Kidney (tissue), 22 donors: ENCODE measurements at places on chromosomes 11 and 22. TPM values are rescaled to one million over a fixed set of nuclear protein-coding genes. Genes with fewer than 3 reads are reported as not detected.
A peak's percentile ranks its signal among the peaks of the same experiment; 100 is the strongest.

GRCh38 chr22:49869086-49869830, 15.6 kb downstream of the ZBED4 start:
- no peaks in the 10 kb centered on the region for H3K27me3 ChIP-seq
- no peaks in the 10 kb centered on the region for H3K36me3 ChIP-seq
- H3K4me1 ChIP-seq, result no peaks in the 10 kb centered on the region
- DNase-seq, result no peak

DNA sequence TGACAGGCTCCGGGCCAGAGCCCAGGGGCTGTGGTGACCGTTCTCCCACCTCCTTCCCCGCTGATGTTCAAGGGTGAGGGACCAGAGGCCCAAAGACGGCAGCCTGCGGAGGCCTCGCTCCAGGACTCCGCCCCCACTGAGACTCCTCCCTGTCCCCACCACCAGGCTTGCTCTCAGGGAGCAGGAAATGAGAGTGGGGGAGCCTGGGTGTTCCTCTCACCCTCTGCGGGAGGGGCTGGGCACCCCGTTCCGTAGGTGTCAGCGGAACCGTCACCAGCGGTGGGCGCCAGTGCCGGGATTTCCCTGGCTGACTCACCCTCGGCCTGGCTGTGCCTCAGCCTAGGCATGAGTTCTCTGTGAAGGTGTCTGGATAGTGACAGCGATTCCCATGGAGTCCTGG, 15.7 kb downstream of the DAGLA start:
- H3K36me3 ChIP-seq, result no peaks in the 10 kb centered on the region
- DNase-seq, result peak; percentile 94
- peak overlapping the region; percentile 59 for H3K27ac ChIP-seq
- no peak overlapping the region for H3K4me3 ChIP-seq

DNA sequence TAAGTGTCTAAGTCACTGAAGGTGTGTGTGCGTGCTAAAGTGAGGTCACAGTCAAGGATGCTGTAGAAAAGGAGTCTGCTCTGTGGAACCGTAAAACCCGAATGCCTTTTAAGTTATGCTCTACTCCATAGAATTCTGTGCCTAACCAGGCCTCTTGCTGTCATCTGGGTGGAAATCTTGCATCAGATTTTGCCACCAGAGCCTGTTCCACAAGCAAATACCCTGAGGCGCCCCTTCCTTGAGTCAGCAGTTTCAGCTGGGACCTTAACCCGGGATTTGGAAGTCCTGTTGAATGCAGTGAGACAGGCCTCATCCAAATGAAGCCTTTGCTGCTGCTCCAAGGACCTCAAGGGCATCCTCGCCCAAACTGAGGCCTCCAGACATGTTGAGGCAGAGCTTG, 109.8 kb downstream of the WNT11 start:
- H3K27ac ChIP-seq, result no peak overlapping the region
- no peaks in the 10 kb centered on the region for H3K27me3 ChIP-seq
- DNase-seq, result no peak
- H3K4me1 ChIP-seq, result no peaks in the 10 kb centered on the region
- no peak overlapping the region for H3K4me3 ChIP-seq

DNA sequence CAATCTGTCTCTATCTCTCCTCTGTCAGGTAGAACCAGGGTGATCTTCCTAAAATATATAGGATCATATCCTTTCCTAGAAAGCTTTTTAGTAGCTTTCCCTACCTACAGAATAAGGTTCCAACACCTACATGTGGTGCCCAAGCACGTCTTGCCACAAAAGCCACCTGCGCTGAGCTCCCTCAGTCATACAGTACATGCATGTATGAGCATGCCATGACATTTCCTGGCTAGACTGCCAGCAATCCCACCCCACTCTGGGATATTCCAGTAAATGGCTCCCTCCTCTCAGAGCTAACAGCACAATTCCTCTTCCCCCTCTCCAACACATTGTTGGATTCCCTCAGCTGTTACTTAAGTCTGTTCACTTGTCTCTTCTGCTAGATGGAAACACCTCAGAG, 398.0 kb downstream of the TENM4 start:
- H3K36me3 ChIP-seq, result no peaks in the 10 kb centered on the region
- H3K27ac ChIP-seq, result no peak overlapping the region
- peaks cover 5% of the 10 kb centered on the region for H3K4me1 ChIP-seq
- no peaks in the 10 kb centered on the region for H3K27me3 ChIP-seq
- H3K4me3 ChIP-seq, result no peak overlapping the region

DNA sequence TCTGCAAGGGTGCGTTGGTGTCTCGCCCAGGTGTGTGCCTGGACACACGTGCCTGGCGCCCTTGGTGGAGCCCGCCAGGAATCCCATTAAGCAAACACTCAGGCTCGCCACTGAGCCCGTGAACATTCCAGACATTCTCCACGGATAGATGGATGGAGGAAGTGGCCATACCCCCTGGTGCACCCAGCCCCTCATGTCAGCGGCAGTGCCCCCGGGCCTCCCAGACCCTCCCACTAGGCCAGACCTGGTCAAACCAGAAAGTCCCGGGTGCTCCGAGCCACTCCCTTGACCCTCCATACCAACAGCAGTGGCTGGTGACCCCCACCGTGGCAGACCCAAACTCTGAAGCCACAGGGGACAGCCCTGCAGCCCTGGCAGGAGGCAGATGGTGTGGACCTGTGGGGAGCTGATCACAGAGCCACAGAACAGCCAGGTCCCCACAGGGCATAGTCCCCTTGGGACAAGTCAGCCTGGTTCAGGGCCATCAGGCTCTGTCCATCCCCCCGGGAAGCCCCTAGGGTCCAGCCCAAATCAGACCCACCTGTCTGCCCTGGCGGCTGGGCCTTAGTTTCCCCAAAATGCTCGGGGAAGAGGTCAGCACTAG, 1.9 kb downstream of the EPS8L2 start:
- no peaks in the 10 kb centered on the region for H3K4me1 ChIP-seq
- peak; percentile 71 for DNase-seq
- H3K27me3 ChIP-seq, result no peaks in the 10 kb centered on the region
- H3K36me3 ChIP-seq, result no peaks in the 10 kb centered on the region

GRCh38 chr11:20066013-20066782, 94.1 kb downstream of the DBX1 start:
- H3K27ac ChIP-seq, result no peak overlapping the region
- H3K36me3 ChIP-seq, result peaks cover 18% of the 10 kb centered on the region

DNA sequence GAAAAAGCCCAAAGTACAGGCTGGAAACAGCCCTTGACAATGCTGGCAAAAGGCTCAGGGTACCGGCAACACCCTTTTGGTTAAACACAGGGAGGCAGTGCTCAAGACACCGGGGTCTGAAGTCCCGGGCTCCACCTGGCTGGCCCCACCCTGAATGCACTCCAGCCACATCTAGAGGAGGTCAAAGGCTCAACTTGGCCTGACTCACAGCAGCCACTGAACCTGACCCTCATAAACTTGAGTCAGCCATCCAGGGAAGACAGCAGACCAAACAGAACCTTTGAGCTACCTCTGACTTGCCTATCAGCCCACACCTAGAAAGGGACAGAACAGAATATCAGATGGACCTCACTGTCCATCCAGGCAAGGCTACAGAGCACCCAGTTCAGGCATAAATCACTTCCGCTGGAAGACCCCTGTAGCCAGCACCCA, 3.8 kb downstream of the CFL1 start:
- H3K27ac ChIP-seq, result no peak overlapping the region
- peaks cover 16% of the 10 kb centered on the region for H3K4me1 ChIP-seq
- no peak overlapping the region for H3K4me3 ChIP-seq
- no peak for DNase-seq
- peaks cover 11% of the 10 kb centered on the region for H3K36me3 ChIP-seq
- no peaks in the 10 kb centered on the region for H3K27me3 ChIP-seq

- peak; percentile 86 for DNase-seq
- H3K27me3 ChIP-seq, result no peaks in the 10 kb centered on the region
- no peak overlapping the region for H3K4me3 ChIP-seq
- no peaks in the 10 kb centered on the region for H3K36me3 ChIP-seq
- H3K4me1 ChIP-seq, result no peaks in the 10 kb centered on the region
- H3K27ac ChIP-seq, result no peak overlapping the region
These were observed 191.0 kb downstream of the NAV2 start for GRCh38 chr11:19903620-19904069.

DNA sequence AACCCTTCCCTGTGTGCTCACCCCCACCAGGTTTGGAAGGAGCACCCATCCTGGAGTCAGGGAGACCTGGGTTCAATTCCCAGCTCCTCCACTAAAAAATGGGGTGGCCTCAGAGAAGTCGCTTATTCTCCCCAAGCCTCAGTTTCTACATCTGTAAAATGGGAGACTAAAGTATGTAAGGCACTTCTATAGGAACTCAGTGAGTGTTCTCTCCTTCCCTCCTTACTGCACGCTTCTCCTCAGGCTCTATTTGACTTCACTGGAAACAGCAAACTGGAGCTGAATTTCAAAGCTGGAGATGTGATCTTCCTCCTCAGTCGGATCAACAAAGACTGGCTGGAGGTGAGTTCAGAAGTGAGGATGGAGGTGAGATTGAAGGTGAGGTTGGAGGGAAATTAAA, 11.3 kb downstream of the NCF4 start:
- no peaks in the 10 kb centered on the region for H3K27me3 ChIP-seq
- H3K4me1 ChIP-seq, result peaks cover 8% of the 10 kb centered on the region
- DNase-seq, result no peak

- H3K36me3 ChIP-seq, result no peaks in the 10 kb centered on the region
- no peak overlapping the region for H3K4me3 ChIP-seq
- no peak overlapping the region for H3K27ac ChIP-seq
- H3K27me3 ChIP-seq, result no peaks in the 10 kb centered on the region
- no peak for DNase-seq
- no peaks in the 10 kb centered on the region for H3K4me1 ChIP-seq
These were observed 101.1 kb upstream of the APOA1 start for GRCh38 chr11:116938471-116939070.

DNA sequence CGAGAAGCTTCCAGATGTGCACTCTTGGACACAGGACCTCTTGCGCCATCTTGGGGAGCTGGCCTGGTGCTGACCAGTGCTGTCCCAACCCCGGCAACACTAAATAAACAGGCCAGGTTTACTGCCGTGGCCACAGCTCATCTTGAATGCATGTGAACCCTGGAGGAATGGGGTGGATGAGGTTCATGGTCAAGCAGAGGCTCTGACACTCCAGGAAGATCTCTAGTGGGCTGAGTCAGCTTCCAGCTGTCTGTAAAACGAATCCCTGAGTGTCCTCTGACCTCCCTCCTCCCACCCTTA, 51.8 kb downstream of the ALX4 start:
- H3K27me3 ChIP-seq, result no peaks in the 10 kb centered on the region
- no peak overlapping the region for H3K4me3 ChIP-seq
- no peak overlapping the region for H3K27ac ChIP-seq
- H3K4me1 ChIP-seq, result no peaks in the 10 kb centered on the region
- H3K36me3 ChIP-seq, result no peaks in the 10 kb centered on the region

GRCh38 chr11:113163291-113164030, 150.9 kb upstream of the TTC12 start:
- H3K27ac ChIP-seq, result no peak overlapping the region
- no peaks in the 10 kb centered on the region for H3K27me3 ChIP-seq
- H3K36me3 ChIP-seq, result no peaks in the 10 kb centered on the region

DNA sequence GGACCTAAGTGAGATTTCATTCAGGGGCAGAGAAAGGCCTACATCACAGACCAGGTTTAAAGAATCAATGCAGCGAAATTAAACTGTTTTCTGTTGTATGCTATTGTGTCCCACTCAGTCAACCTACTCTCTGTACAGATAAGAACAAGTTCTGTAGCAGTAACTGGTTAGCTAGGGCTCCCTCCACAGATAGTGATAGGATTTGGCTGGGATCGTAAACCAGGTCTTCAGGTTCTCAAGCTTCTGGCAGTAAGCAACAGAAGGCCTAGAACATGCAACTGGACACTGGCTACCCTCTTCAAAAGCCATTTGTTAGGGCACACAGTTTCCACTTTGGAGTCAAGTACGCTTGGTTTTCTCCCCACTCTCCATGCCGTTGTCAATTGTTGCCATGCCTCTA, 69.2 kb downstream of the GDPD4 start:
- H3K36me3 ChIP-seq, result no peaks in the 10 kb centered on the region
- peaks cover under 1% of the 10 kb centered on the region for H3K4me1 ChIP-seq
- DNase-seq, result no peak
- no peak overlapping the region for H3K27ac ChIP-seq
- no peaks in the 10 kb centered on the region for H3K27me3 ChIP-seq

The P2RX6 gene
- total RNA-seq, result 1.0 TPM

The GSTT2 gene
- 2.4 TPM for total RNA-seq

The NXPE1 gene
- total RNA-seq, result 0.25 TPM
